ENCODE measurements at places on chromosomes 1 and 21. TPM values are rescaled to one million over a fixed set of nuclear protein-coding genes. Genes with fewer than 3 reads are reported as not detected.

DNA sequence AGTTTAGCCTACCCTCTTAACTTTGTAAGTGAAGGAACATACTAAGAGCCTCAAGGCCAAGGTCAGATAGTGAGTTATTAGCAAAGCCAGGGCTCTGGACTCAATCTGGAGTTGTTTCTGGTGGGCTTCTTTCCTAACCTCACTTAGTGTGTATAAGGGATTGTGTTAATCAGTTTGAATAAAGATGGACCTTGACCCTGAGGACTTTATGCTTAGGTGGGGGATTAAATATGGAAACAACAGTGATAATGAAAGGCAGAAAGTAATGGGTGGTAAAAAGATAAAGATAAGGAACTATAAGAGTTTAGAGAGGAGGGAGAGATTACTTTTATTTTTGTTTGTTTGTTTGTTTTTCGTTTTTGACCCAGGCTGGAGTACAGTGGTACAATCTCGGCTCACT, 5.5 kb downstream of the RABGAP1L start:
- peaks cover 21% of the 10 kb centered on the region for H3K4me1 ChIP-seq
- H3K27me3 ChIP-seq, result no peaks in the 10 kb centered on the region
- peaks cover 6% of the 10 kb centered on the region for H3K36me3 ChIP-seq
- no peak overlapping the region for H3K4me3 ChIP-seq
- H3K27ac ChIP-seq, result no peak overlapping the region
- no peak for DNase-seq

CFHR5 gene
- total RNA-seq, result not detected

IL12RB2 gene
- not detected for total RNA-seq

IL24 gene
- total RNA-seq, result not detected

GRCh38 chr1:56578963-56579875, at the start of gene PLPP3:
TSS of gene PLPP3 (minus strand) at chr1:56579563. CDS start at chr1:56579016, 547 bp downstream.
- H3K27ac ChIP-seq, result peak within 1 kb of the TSS; percentile 48
- H3K4me3 ChIP-seq, result peak within 1 kb of the TSS; percentile 79
- DNase-seq, result peak; percentile 80
- peaks cover 38% of the 10 kb centered on the region for H3K36me3 ChIP-seq
- no peaks in the 10 kb centered on the region for H3K27me3 ChIP-seq
- peaks cover 33% of the 10 kb centered on the region for H3K4me1 ChIP-seq

- no peaks in the 10 kb centered on the region for H3K36me3 ChIP-seq
- H3K27me3 ChIP-seq, result peaks cover 70% of the 10 kb centered on the region
- no peaks in the 10 kb centered on the region for H3K4me1 ChIP-seq
- H3K4me3 ChIP-seq, result no peak overlapping the region
- no peak for DNase-seq
- no peak overlapping the region for H3K27ac ChIP-seq
These were observed 67.5 kb upstream of the ACOT11 start for GRCh38 chr1:54480525-54480848.

- no peaks in the 10 kb centered on the region for H3K36me3 ChIP-seq
- no peaks in the 10 kb centered on the region for H3K27me3 ChIP-seq
- no peak overlapping the region for H3K27ac ChIP-seq
- no peak overlapping the region for H3K4me3 ChIP-seq
- peaks cover 8% of the 10 kb centered on the region for H3K4me1 ChIP-seq
These were observed 55.1 kb downstream of the AGPAT3 start for GRCh38 chr21:43919871-43920801.

DNA sequence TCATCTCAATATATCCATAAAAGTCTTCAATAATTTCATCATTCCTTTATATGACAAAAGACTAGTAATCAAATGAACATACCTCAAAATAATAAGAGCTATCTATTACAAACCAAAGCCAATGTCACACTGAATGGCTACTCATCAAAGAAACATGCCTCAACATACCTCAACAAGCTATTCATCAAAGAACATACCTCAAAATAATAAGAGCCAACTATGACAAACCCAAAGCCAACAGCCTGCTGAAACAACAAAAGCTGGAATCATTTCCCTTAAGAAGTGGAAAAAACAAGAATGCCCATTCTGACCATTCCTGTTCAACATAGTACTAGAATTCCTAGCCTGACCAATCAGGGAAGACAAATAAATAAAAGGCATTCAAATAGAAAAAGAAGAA, 1373.7 kb downstream of the BRINP3 start:
- no peak for DNase-seq
- H3K27me3 ChIP-seq, result no peaks in the 10 kb centered on the region
- no peaks in the 10 kb centered on the region for H3K4me1 ChIP-seq
- no peaks in the 10 kb centered on the region for H3K36me3 ChIP-seq
- no peak overlapping the region for H3K27ac ChIP-seq
- no peak overlapping the region for H3K4me3 ChIP-seq

FCAMR gene
- total RNA-seq, result not detected
